Esophagus squamous epithelium (tissue), 5 donors: ENCODE measurements at places on chromosomes 2 and 18.

GRCh38 chr2:66432801-66433694 is 1.9 kb upstream of the MEIS1 start:
- DNase-seq, result no peak

DNA sequence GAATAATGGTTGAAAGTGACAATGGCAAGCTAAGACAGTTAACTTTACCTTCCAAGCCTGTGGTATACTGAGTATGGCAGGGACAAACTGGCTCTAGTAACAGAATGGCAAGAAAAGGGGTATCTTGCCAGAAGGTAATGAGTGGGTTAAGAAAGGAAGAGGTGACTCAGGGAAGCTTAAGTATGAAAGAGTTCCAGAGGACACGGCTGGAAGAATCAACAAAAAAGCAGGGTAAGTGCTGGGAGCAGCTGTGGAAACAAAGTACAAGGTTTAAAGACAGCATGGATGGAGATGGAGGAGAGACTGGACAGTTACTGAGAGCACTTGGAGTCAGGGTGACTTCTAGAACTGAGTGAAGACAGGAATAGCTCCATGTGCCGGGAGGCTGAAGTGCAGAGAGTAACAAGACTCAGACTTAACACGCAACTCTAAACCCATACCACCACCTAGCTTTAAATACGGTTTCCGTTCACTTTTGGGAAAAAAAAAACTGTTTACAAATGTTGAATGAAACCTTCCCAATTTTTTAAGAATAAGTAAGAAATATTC is 69.0 kb downstream of the REV1 start:
- no peak for DNase-seq

DNA sequence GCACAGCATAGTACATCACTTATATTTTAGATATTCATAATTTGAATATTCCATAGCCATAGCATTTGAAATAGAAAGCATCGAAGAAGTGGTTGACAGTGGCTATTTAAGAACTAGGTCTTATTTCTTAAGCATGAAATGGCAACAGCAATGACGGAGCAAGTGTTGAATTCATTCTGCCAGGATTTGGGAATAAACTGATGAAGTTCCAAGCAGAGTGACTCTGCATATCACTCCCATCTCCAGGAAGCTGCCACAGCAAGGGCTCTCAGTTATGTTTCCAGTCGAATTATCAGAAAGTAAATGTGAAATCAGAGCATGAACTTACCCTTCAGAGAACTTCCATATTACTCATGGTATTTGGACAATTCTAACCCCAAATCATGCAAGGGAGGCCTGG is 208.1 kb downstream of the IKZF2 start:
- DNase-seq, result no peak

DNA sequence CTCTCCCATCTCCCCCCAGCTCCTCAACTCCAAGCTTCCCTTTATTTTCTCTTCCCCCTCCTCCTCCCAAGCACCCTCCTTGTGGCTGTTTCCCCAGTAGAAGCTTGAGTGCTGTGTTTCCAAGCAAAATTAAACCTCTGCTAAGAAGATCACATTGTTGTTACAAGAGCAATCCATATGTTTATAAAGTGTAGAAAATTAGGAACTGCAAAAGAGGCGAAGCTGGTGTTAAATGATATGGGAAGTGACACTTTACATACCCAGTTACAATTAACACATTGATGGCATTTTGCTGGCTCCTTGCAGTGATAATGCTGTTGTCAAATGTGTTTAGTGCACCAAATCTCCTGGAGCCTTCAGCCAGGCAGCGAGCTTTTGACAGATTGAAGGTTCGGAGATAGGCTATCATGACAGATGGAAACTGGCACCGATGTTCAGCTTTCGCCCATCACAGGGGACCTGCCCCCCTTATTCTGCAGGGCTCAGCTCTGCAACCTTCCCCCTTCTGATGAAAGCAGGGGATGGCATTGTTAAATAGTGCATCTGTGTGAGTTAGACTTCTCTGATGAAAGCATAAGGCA is 259.8 kb upstream of the ATP5MC3 start:
- DNase-seq, result no peak

DNA sequence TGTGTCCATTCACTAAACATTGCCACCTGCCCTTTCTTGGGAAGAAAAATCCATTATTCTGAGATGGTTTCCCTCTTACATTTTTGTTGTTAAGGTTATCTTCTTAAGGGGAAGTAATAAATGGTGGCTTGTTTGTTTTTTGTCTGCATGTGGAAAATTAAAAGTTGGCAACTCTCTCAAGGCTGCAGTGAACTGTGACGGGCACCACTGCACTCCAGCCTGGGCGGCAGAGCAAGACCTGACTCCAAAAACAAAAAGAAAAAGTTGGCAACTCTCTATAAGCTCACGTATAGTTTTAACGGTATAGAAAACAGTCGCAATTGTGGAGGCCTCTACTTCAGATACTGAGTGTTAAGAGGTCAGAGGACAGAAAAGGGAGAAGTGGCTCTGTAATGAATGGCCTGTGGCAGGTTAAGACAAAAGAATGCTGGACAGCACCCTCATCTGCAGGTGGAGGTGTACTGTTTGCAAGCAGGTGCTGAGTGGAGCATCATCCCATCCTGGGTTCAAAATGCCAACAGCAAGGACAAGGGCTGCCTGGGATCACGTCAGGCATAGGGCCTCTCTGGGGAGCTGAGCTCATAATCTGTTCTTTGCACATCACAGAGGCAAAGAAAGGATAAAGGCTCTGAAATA is 16.7 kb downstream of the L3MBTL4 start:
- DNase-seq, result no peak

DNA sequence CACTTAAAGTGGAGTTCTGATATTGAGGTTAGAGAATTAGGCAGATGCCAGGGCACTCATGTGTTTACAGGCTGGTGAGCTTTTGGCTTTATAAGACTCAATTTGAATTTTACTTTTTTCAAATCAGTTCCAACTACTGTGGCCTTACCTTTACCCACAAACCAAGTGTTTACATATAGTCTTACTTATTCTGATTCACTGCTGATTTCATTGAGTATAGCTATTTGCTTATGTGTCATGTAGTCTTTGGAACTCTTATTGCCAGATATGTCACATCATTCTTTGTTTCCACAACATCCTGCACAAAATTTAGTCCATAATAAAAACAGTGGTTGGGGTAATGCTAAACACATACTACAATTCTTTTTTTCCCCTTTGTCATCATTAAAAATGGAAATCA is 96.5 kb downstream of the XIRP2 start:
- DNase-seq, result no peak

DNA sequence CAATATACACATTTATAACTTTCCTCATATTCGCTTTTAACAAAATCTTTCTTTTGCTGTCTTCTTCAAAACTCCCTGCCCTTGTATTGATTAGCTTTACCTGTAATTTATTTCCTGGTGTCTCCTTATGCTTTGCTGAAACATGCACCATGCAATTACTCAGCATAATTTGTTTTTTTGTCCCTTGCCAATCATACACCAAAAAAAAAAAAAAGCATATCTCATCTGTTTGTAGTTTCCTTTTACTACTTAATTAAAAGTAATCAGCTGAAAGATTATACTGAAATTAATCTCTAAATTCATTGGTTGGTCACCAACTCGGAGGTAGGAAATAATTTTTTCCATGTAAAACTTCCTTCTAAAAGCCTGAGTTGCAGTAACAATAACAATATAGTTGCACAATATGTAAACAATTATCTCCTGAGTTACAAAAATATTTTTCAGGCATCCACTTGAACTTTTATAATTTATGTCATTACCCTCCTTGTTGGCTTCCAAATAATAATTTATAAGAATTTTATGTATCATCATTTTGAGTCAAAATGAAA is 53.0 kb upstream of the ROCK1 start:
- no peak for DNase-seq

DNA sequence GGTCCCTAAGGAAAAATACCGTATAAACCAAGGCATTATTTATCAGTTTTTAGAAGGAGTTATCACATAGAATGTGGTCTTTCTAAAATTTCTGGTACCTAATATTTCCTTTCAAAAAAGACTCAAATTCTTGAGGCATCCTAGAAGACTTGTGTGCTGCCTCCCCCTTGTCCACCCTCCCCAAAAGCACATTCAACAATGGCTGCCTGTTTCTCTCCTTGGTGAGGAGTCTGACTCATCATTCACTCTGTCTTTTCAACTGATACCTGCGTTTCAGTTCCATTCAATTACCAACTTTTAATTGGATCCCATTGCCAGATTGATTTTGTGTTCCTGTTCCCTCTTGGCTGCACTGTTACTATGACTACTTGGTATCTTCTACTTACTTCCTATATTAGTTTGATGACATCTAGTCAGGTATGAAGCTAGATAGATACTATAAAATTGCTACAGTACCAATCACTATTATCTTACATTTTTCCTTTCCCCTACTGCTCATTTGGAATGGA is 72.9 kb downstream of the XRCC5 start:
- DNase-seq, result no peak

DNA sequence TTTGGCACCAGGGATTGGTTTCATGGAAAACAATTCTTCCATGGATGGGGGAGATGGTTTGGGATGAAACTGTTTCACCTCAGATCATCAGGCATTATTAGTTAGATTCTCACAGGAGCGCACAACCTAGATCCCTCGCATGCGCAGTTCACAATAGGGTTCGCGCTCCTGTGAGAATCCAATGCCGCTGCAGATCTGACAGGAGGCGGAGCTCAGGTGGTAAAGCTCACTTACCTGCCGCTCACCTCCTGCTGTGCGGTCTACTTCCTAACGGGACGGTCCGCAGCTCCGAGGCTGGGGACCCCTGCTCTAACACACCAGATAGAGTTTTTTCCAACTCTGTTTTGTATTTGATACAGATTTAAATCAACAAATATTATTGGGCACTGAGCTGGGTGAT is 286.5 kb downstream of the MTX2 start:
- DNase-seq, result no peak

GRCh38 chr2:241988146-241988545 is 118.6 kb downstream of the RTP5 start:
- DNase-seq, result no peak

GRCh38 chr2:79721966-79722365 is 209.1 kb downstream of the CTNNA2 start:
- DNase-seq, result no peak

GRCh38 chr2:150572194-150572766 is 84.8 kb upstream of the RND3 start:
- DNase-seq, result no peak

- no peak for DNase-seq
Measured at GRCh38 chr18:80170395-80171053, 61.5 kb downstream of the ADNP2 start.

DNA sequence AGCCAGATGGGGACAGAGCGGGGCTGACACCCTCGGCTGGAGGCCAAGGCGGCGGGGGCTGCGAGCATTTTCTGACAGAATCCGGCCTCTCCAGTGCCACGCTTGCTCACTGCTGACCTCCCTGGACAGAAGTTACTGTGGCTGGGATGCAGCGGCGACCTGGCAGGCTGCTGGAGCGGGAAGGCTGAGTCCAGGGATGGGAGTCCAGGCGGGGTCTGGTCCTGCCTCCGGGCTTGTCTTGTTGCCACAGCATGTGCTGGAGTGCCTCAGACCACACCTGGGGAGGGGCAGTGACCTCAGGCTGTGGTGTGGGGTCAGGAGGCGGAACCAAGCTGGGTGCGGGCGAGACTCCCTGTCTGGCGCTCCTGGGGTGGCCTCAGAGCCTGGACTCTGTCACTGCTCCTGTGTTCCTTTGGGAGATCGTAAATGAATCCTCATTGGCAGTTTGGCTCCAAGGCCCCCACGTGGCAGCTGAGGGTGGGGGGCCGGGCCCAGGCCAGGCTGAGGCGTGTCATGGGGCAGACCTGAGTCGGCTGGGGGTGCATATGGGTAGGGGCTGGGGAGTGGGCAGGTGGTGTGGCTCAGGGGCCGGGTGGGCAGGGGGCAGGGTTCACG is 5.5 kb downstream of the BOK start:
- DNase-seq, result no peak

DNA sequence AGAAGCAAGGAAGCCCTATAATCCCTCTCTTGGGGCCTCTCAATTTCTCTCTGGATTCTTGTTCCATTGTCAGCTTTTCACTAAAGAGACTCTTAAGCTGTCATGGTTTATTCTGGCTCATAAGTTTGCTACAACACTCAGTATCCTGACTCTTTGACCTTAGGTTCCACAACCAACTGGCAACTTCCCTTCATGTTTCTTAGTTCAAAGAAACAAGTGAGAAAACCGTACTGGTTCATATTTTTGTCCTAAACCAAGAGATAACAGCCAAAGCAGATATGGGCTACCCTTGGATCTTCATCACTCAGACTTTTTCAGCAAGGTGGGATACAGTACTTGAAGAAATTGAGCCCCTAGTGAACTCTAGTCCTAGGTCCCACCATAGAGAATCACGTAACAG is 109.9 kb upstream of the CRIM1 start:
- no peak for DNase-seq

GRCh38 chr2:138040616-138041015 is 76.3 kb downstream of the HNMT start:
- no peak for DNase-seq

- DNase-seq, result no peak
Measured at GRCh38 chr2:132911726-132912724, 242.0 kb upstream of the LYPD1 start.

DNA sequence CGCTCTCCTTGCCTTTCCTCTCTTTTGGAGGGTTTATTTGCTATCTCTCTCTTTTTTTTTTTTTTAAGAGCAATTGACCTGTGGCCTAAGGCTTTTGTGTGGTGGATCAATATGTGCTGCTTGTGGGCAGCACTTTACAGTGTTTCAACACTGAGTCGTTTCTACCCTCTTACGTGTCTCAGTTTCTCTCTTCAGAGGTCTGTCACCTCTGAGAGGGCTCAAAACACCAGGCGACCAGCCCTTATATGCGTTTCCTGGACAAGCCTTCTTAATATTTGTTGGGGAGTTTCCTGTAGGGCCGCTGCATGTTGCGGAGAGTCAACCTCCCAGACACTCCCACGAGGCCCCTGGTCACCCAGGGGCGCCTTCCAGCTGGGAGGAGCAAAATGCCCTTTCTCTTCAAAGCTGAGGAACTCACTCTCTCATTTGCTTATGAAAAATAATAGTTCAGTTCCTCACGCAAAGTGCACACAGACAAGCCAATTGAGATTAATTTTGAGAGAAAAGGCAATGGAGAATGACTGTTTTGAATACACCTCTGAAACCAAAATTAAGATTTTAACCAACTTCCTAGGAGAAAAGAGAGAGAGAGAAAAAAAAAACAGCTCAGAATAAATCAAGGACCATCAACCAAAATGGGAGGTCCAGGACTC is 96.3 kb upstream of the B3GNT2 start:
- no peak for DNase-seq

DNA sequence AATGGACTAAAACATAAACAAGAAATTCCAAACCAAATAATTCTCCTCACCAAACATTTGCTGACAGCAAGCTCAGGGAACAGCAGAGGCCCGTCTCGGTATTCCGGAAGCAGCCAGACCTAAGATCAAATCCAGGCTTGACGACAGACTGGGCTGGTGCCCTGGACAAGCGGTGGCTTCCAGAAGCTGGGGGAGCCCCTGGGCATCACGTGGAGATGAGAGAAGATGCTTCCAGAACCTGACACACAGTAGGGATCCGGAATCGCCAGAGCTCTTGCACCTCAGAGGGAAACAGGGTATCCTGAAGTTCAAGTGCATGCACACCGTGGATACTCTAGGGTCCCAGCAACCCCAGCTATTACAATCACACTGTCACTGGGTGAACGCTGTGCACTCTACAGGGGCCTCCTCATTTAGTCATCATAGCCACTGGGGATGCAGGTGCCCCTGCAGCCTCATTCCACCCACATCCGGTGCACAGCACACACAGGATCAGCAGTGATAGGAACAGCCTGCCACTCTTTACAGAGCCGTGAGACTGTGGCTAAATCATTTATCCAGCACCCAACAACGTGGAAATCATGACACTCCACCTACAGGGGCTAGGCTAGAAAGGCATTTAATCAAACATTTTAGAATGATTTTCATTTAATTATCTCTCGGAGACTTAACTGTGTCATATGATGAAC is 102.6 kb downstream of the HDAC4 start:
- DNase-seq, result no peak

GRCh38 chr2:197211881-197212342 is 98.7 kb downstream of the ANKRD44 start:
- no peak for DNase-seq
